Mammary microvascular endothelial cell (primary cell): ENCODE measurements at places on chromosomes 1 and 21. TPM values are rescaled to one million over a fixed set of nuclear protein-coding genes. Genes with fewer than 3 reads are reported as not detected.

Gene FAM72A
- 7.9 TPM in 2 replicates for total RNA-seq

Gene ADAM30
- total RNA-seq = not detected in 2 replicates

Gene PCBP3
- total RNA-seq = not detected in 2 replicates

Gene PDZK1IP1
- 0.13 and 0.30 TPM in 2 replicates for total RNA-seq

Gene CFHR5
- total RNA-seq = not detected in 2 replicates

Gene ATF3
- total RNA-seq = 17.4 and 19.7 TPM in 2 replicates

Gene WNT3A
- not detected in 2 replicates for total RNA-seq

Gene LRRC53
- not detected in 2 replicates for total RNA-seq

Gene FAM177B
- not detected in 2 replicates for total RNA-seq

Gene LRRC7
- 0.07 and 0.10 TPM in 2 replicates for total RNA-seq

Gene PHLDA3
- 67.6 and 85.6 TPM in 2 replicates for total RNA-seq
